ENCODE measurements at places on chromosomes 4 and X.

GRCh38 chr4:184792950-184793555, 32.7 kb downstream of the ACSL1 start:
- peak; percentile 97 for DNase-seq

GRCh38 chrX:68901519-68901918, 72.7 kb downstream of the EFNB1 start:
- no peak for DNase-seq

- peak; percentile 84 for DNase-seq
Observed at GRCh38 chr4:168648929-168649328, 152.1 kb downstream of the PALLD start.

DNA sequence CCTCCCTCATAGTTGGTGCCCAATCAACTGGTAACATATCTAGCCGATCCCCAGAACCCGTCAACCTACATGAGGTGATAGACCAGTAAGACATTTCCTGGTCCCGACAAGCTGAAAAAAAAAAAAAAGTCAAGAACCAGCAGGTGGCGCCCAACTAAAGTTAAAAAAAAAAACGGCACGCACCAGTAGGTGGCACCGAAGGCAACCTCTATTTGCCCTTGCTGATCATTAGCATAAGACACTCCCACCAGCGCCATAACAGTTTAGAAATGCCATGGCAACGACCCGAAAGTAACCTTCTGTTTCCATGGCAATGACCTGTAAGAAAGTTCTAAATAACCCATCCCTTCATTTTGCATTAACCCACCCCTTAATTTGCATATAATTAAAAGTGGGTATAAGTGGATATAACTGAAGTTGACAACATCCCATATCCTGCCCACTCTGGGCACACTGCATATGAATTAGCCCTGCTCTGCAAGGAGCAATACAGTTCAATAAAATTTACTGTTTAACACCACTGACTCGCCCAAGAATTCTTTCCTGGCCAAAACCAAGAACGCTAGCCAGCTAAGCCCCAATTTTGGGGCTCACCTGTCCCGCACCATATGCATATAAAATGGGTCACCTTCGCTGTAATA, 83.9 kb upstream of the SPANXB1 start:
- peak; percentile 73 for DNase-seq

GRCh38 chrX:136781180-136781797, 557 bp upstream of the ARHGEF6 start:
- DNase-seq: no peak

GRCh38 chrX:23662187-23662586, 5.1 kb upstream of the PRDX4 start:
- DNase-seq: no peak

GRCh38 chr4:141102367-141102766, 30.9 kb downstream of the RNF150 start:
- peak; percentile 66 for DNase-seq

DNA sequence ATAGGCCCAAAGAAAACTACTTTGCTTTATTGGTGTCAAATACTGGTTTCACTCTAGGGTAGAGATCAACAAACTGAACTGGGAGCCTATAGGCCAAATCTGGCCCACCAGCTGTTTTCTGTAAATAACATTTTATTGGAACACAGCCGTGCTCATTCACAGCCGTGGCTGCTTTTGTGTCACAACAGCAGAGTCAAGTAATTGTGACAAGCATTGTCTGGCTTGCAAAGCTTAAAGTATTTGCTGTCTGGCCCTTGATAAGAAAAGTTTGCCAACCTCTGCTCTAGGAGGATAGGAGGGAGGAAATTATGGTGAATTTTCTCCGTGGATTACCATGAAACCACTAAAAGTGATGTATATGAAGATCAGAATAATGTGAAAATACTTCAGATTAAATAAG, 53.4 kb downstream of the GPAT3 start:
- DNase-seq: no peak

DNA sequence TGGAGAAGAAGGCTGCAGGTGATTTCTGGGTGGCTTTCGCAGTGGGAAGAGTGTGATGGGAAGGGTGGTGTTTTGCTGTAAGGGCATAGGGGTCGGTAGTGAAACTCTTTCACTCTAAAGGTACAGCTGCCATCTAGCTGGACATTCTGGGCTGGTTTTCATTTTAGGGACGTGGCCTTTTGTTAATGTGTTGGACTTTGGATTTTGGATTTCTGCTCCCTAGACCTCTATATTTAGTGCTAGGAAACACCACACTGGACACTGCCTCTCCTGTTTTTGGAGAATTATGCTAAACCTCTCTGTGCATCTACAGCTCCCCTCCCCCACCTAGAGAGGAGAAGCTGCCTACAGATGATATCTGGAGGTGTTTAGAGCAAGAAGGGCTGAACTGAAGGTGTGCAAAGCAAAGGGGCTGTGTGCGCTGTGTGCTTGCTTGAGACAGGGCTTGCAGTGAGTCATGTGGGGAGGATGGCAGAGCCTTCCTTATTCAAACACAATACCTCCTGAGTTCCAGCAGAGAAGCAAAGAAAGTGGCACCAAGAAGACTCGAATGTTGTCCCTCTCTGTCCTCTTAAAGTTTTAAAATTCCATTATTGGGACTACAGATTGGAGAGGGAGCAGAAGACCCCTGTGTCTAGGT, 47.9 kb downstream of the STARD8 start:
- no peak for DNase-seq
